ENCODE measurements at places on chromosomes 1 and 21. TPM values are rescaled to one million over a fixed set of nuclear protein-coding genes. Genes with fewer than 3 reads are reported as not detected.

The FCAMR gene
- polyA plus RNA-seq, result 10.5 TPM

- DNase-seq, result no peak
These were observed 407.9 kb downstream of the ZP4 start for GRCh38 chr1:237482777-237483176.

DNA sequence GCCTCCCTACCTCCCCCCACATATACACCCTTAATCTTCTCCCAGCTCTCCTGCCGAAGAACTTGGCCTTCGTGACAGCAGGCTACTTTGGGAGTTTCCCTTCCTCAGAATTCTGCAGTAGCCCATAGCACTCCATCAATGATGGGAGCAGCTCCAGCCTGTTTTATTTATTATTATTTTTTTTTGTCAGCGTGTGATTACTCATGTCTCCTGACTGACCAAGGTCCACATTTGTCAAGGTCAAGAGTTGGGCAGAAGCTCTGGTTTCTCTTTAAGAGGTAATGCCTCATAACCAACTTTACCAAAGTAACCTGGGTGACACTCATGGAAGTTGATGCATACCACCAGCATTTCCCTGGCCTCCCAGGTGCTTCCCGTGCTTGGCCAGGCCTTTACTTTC is 125.4 kb downstream of the ZZZ3 start:
- DNase-seq, result no peak

- DNase-seq, result no peak
These were observed 146.8 kb upstream of the MAGI3 start for GRCh38 chr1:113243529-113243928.
